ENCODE measurements at places on chromosomes 6 and 20.

DNA sequence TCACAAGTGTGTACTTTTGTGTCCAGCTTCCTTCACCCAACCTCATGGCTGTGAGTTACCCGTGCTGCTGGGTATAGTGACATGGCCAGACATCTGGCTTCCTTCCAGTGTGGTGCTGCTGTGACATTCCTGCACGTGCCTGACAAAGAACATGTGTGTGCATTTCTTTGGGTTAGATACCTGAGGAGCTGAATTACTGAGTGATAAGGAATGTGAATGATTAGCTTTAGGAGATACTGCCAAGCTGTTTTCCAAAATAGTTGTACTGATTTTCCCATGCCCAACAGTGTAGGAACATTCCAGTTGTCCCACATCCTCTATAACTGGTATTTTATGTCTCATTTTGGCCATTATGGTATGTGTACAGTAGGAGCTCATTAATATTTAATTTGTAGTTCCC is 132.5 kb downstream of the PREX1 start:
- DNase-seq: no peak

DNA sequence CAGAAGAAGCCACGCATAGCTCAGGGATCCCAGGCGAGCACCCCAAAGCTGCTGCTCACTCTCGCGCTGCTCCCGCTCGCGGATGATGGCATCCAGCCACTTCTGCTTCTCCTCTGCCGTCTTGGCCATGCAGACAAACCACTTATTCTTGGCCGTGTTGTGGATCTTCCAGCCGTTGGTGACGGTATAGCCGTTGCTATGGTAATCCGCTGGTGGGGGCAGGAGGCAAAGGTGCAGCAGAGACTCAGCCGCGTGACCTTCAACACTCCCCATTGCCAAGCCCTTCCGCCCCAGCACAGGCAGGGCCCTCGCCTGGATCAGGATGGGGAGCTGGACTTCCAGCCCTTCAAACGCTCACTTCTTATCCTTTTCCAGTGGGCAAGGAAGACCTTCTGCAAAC is 136.9 kb downstream of the PREX1 start:
- no peak for DNase-seq

DNA sequence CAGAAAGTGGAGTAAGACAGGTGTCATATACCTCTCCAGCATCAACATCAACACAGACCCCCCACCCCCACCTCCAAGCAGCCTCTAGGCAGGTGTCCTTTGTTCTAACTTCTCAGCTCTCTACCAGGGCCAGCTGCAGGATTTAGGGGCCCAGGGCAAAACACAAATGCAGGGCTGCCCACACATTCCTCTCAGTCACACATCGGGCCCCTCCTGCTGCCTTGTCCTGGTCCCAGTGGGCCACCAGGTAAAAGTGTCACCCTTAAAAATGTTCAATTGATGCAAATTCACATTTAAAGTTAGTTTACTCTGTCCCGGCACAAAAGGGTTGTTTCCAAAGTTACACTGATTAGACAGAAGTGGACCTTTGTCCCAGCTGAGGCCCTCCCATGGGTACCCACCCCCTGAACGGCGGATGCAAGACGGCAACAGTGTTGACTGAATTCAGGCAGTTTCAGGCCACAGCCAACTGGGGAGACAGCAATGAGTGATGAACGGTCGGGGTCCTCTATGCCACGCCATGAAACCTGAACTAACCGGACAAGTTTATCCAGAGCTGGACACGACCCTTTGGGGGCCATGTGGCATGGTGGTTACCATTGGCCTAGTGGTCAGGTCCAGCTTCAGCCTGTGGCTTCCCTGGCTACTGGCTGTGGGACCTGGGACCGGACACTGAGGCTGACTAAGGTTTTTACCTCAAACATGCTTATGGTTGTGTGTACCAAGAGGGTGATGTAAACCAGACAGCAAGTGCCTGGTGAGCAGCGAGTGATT is 52.2 kb upstream of the UNC93A start:
- DNase-seq: no peak

DNA sequence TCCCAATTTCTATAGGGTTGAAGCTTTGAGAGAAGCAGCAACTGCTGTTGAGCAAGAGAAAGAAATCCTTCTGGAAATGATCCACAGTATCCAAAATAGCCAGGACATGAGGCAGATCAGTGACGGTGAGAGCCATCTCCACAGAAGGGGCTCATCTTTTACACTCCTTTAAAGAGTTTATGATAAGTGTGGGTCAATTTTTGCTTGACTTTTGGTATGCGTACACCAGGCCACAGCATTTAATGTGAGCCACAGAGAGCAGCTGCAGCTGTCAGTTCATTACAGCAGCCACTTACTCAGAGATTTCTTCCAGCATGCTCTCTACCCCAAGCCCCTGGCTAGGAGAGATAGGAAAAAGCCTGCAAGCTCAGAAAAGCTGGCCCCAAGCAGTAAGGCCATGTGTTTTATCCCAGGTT is 9.9 kb downstream of the BAG2 start:
- DNase-seq: no peak

GRCh38 chr20:13353261-13353945 is 132.3 kb downstream of the ISM1 start:
- DNase-seq: no peak

DNA sequence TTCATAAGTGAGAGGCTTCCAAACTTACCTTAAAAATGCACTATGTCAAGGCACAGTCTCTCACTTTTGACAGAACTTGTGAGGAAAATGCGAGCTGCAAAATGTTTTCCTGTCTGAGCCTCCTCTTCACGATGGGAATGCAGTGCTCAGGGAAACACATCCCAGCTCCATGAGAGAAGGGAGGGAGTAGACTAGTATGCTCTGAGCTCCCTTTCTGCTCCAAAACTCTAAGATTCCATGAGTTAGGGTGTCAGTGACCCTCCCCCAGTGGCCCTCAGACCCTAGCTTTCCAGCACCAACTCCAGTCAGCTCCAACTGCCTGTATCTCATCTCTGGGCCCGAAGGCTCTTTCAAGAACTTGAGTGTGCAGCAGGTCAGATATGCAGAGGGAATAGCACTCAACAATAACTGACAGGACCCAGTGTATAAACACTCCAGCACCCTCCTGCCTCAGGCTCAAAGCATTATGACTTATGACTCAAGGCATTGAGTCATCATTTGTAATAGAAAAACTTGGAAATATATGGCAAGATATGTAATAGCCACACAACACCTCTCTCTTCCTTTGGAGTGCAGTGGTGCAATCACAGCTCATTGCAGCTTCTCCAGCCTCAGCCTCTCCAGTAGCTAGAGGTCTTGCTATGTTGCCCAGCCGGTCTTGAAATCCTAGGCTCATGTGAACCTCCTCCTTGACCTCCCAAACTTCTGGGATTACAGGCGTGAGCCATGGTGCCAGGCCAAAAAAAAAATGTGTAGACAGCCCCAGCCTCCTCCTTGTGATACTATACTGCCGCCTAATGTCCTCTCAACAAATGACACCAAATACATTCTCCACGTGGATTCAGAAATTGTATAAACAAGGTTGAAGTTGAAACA is 16.7 kb upstream of the ENTPD6 start:
- DNase-seq: no peak

DNA sequence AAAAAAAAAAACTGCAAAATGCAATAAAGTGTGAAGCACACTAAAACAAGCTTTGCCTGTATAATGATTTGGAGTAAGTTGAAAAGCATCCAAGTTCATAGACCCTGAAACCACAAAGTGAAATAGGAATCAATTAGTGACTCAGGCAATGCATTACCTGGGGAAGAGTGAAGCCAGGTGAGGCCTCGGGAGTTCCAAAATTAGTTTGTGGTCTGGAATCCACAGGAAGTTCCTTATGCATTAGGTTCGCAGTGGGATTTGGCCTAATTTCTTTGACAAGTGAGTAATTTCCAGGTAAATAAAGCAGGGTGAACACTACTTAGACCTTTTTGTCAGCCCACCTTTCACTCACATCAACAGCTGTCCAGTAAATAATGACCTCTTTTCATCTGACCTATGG is 490.8 kb downstream of the CBLN4 start:
- no peak for DNase-seq

DNA sequence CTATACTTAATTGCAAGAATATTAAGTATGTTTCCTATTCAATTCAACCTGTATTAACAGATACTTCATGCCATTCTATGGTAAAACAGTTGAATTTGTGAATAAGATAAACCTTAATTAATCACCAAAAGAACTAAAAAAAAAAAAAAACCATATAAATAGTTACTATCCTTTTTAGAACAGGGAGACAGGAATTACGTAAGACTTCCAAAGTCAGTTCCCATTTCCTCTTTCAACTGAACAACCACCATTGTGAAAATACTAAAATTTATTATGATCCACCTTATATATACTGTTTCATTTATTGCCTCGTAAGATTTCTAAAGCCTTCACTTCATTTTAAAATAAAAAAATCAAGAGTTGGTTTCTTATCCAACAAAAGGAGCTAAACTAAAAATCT is 9.4 kb downstream of the CCNC start:
- DNase-seq: no peak

GRCh38 chr6:79005024-79005423 is 73.0 kb downstream of the PHIP start:
- DNase-seq: no peak

GRCh38 chr6:9623228-9623832 is 791.5 kb downstream of the TFAP2A start:
- no peak for DNase-seq

- DNase-seq: no peak
Observed at GRCh38 chr20:16551607-16552006, 21.6 kb downstream of the KIF16B start.

DNA sequence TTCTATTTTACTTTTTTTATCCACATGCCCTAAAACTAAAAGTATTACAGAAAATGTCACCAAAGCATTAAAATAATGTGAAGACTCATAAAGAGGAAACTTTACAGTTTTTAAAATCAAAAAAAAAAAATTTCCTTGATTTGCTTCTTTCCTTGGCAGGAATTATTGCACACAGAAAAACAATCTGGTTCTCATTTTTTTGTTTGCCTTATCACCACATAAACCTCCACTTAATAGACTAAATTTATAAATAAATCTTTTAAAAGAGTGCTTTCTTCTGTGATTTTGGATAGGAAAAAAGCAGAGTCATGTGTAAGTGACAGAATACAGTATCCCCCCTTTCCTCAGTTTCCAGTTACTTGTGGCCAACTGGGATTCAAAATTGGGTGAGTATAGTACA is 695.1 kb upstream of the CITED2 start:
- no peak for DNase-seq

- no peak for DNase-seq
Observed at GRCh38 chr20:46775806-46776205, 66.4 kb downstream of the SLC2A10 start.

DNA sequence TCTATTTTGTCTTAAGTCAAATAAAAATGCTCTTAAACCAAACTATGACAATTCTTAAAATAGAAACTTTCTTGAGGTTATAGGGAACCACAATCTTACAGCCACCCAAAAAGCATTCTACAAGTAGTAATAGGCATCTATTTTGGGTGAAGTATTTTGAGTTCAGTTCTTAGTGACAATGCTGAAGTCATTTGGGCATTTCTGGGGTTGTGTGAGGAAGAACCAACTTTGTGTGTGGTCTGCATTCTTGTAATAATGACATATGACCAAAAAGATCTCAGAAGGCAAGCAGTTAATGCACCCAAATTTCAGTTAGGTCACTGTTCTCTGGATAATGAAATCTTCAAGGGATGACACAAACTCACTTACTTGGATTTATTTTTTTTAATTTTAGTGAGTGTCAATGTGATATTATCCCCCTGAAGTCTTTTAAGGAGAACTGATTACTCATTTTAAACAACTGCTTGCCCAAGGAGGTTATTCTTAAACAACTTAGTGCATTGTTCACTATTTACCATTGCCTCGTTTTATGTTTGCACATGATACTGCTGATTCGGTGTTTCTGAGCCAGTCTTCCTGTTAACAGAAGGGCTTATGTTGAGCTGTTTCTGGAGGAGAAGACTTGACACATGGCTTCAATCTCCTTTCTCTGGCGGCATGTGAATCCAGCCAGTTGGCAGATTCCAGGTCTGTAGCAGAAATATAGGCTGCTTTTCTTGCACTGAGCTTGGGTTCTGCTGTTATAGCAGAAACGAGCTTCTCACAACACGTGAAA is 618.9 kb downstream of the BCKDHB start:
- no peak for DNase-seq

DNA sequence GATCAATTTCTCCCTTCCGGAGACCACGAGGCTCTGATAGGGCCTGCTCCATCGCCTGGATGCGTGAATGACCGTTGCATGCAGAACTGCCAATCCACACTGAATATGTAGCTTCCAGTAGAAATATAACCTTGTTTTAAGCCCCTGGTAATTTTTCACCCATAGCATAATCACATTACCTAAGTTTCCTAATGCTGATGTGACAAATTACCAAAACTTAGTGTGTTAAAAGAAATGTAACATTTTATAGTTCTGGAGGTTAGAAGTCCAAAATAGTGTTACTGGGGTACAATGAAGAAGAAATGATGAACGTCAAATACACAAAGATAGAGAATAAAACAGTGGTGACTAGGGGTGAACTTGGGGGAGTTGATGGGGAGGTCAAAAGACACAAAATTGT is 22.0 kb upstream of the SIRPD start:
- DNase-seq: no peak

DNA sequence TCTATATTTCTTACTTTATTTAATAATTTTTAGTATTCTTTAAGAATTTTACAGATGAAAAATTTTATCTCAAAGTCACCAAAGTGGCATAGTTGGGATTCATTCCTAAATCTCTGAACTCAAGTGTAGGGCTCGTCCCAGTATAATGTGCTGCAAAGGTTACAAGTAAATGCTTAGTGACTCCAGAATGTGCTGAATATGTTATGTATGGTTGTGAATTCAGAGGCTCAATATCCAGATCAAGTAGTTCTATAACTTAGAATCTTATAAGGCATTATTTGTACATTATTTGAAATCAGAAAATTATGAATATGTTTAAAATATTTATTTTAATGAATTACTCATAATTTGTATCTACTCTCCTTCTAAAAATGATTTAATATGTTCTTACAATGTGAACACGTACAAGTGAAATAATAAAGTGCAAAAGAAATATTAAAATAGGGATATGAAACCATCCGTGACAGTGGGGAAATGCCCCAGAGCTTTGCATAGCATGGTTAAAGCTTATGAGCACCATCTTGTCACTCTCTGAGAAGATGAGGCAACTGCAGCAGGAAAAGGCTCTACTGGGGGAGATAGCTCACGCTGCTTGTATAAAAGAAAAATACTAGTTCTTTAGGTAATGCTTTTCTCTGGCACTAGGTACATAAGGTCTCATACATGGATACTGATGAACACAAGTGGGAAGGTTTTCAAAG is 259.0 kb downstream of the FOXC1 start:
- no peak for DNase-seq

GRCh38 chr6:39488255-39488879 is 165.9 kb upstream of the KCNK16 start:
- DNase-seq: no peak

Data from T-helper 17 cell (primary cell).